ENCODE measurements at places on chromosomes 6 and 20.

- DNase-seq, result no peak
Observed at GRCh38 chr6:3506751-3507383, 50.0 kb upstream of the SLC22A23 start.

DNA sequence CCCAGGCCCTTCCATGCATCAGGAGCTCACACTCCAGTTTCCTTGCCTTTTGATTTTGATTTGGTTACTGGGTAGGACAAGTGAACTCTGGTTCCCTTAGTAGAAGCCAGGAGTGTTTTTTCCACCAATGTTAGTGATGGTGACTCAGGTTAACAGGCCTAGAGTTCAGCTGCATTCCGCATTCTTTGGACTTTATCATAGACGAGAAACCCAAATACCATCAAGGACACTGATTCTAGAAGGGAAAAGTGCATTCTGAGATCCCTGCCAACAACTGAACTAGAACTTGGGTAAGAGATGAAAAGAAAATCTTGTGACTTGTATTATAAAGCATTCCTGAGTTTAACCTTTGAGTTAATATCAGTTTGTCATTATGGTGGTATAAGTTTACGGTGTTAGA is 8.9 kb downstream of the GSS start:
- DNase-seq, result no peak

GRCh38 chr6:43368259-43369160 is 937 bp downstream of the ZNF318 start:
- DNase-seq, result peak; percentile 73

DNA sequence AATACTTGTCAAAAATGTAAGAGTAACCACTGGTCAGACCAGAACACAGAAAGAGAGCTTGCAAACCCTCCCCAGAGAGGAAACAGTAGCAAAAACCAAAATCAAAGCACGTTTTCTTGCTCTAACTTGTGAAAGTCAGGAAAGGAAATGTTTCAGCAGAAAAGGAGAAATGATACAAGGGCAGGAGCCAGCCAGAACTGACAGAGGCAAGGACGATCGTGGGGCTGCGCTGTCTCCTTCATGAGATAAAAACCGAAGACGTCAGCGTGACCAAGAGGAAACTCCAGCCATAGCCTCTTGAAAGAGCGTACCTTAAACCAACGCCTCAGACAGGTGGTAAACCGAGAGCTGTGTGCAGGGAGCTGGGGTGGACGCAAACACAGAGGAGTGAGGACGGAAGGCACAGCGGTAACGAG is 27.5 kb downstream of the LAMA5 start:
- no peak for DNase-seq

DNA sequence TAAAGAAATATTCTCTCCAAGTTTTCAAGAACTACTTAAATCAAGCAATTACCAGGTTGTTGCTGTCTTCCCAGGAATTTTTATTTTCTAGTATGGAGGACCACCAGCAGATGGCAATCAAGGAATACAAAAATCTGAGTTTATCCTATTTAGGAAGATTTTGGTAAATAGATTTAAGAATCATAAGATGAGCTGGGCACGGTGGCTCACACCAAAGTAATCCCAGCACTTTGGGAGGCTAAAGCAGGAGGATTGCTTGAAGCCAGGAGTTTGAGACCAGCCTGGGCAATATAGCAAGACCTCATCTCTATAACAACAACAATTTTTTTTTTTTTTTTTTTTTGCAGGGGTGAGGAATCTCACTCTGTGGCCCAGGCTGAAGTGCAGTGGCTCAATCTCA is 19.3 kb upstream of the SEC63 start:
- no peak for DNase-seq

- DNase-seq, result no peak
Observed at GRCh38 chr20:61847420-61847748, 218.3 kb downstream of the TAF4 start.

DNA sequence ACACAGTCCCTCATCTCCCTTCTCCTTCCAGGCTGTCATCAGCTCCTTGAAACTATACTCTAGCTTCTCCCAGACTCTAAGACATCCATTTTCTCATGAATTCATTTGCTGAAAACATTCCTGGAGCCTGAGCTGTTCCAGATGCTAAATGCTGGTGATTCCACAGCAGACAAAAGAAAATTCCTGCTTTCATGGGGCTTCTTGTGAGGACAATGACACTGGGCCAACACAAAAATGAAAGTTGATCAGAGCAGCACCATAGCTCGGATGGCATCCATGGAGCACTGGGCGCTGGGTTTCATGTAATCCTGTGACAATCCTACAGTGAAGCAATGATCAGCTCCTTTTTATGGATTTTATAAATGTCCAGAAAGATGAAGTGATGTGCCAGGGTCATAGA is 47.4 kb upstream of the STX16 start:
- DNase-seq, result no peak

- DNase-seq, result no peak
Observed at GRCh38 chr6:106512968-106513574, 116.2 kb downstream of the RTN4IP1 start.

- DNase-seq, result no peak
Observed at GRCh38 chr6:78110641-78111040, 457.8 kb downstream of the MEI4 start.

DNA sequence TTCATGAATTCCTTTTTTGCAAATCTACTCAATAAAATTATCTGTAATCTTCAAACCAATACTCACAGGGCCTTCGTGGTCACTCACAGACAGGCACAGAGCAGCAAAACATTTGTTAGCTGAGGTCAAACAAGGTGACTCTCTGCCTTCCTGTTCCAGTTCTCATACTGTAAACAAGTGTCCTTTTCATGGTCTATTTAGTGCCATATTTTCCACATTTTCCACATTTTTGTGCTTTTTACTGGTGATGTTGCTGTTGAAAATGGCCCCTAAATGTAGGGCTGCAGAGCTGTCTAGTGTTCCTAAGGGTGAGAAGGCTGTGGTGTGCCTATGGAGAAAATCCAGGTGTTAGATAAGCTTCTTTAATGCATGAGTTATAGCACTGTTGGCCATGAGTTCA is 133.1 kb upstream of the COL21A1 start:
- DNase-seq, result no peak

GRCh38 chr20:59163631-59164530 is at the start of gene ZNF831:
ZNF831 (plus strand) TSS chr20:59163821; CDS start chr20:59191020, 27,199 bp downstream.
- no peak for DNase-seq

DNA sequence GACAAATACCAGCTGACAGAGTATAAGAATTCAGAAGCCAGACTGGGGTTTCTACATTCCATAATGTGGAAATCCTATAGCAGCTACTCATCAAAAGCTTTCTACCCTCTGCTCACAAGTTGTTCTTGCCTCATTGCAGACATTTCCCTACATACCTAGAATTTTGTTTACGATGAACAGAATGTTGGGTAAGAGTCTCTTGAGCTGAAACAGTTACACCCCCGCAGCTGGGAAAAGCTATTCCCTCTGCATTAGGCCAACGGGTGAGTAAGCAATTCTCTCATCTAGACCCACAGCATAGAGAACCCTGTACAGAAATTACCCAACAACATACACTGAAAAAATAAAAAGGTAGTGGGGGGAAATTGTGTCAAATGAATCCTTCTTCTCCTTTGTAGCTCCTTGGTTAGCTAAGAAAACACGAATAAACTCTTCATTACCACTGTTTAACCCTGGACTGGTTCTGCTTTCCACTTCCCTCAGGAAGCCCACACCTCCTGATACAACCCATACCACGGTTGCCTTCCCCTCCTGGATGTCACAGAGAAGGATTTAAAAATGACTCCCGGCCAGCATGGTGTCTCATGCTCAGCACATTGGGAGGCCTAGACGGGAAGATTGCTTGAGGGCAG is 215.0 kb upstream of the SHLD1 start:
- no peak for DNase-seq

DNA sequence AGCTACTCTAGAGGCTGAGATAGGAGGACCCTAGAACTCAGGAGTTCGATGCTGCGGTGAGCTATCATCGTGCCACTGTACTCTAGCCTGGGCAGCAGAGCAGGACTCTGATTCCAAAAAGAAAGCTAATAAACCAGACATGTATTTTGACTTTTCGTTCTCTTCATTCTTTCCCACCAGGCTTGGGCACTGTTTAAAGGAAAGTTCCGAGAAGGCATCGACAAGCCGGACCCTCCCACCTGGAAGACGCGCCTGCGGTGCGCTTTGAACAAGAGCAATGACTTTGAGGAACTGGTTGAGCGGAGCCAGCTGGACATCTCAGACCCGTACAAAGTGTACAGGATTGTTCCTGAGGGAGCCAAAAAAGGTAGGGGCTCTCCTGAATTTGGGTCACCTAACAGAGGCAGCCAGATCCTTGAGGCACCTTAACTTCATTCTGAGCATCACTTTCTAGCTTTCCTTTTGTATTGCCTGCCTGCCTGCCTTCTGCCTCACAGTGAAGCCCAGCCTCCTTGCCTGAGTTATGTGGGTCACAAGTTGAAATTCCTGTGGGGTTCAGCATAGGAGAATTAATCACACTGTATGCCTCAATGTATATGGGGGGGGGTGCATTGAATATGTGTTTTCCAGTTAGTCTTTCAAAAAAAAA is 3.2 kb downstream of the IRF4 start:
- no peak for DNase-seq

- DNase-seq, result no peak
Observed at GRCh38 chr20:21352703-21353102, 44.6 kb downstream of the NKX2-4 start.

GRCh38 chr20:3716195-3716834 is 3.9 kb upstream of the SIGLEC1 start:
- DNase-seq, result no peak

DNA sequence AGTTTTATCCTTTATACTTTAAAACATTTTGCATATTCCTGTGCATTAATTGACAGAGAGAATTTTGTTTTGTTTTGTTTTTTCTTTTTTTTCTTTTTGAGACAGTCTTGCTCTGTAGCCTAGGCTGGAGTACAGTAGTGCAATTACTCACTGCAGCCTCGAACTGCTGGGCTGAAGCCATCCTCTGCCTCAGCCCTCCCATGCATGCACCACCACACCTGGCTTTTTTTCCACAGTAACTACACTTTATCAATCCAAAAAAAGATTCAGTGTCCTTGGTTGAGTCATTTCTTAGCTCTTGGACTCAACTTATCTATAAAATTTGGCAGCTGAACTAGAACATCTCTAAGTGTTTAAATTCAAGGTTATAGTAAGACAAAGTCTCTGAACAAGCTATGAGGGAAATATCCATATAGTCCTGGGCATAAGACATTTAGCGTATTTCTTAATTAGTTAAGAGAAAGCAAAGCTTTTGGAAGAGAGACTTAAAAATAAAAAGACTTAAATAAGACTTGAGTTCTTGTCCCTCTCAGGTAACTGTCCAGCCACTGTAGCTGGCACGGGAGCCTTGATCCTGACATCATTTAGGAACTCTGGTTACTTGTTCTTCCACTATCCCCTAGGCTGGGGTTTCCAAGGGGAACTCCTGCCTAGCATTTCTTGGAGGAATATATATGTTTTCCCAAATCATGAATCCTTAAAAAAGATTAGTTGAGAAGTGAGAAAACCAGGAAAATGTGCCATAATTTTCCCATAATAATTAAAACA is 300.1 kb downstream of the HACE1 start:
- no peak for DNase-seq

DNA sequence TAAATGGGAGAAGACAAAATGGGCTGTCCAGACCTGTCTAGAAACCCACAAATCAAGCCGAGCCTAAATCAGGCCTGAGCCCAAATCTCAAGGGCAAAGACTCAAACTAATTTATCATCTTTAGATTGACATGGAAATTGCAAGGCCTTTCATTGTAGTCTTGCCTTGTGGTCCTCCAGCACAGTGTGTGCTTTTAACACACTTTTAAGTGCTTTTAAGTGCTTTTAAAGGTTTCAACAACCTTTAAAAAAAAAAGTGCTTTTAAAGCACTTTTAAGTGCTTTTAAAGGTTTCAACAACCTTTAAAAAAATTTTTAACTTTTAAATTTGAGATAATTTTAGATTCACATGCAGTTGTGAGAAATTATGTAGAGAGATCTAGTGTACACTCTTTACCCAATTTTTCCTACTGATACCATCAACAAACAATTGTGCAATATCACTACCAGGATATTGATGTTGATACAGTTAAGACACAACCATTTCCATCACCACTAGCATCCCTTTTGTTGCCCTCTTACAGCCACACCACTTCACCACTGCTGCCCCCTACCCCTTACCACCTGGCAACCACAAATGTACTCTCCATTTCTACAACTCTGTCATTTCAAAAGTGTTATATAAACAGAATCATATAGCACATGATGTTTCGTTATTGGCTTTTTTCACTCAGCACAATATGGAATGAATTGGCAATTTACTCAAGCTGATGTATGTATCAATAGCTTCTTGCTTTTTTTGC is 23.1 kb upstream of the DCBLD1 start:
- no peak for DNase-seq

DNA sequence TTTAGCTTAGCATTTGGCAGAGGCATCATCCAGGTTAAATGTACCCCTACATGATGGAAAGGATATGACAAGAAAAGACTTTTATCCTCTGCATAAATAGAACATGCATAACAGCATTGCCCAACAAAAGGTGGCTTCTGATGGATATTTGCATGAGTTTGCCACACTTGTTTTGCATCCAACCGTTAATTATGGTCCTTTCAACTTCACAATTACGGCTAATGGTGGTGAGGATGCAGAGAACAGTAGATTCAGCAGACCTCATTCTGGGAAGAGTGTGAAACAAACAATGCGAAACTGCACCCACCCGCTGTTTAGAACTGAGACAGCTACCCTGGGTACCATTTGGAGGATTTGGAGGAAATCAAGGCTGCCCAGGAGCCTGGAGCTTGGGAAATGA is 690.9 kb upstream of the CHD6 start:
- DNase-seq, result no peak

DNA sequence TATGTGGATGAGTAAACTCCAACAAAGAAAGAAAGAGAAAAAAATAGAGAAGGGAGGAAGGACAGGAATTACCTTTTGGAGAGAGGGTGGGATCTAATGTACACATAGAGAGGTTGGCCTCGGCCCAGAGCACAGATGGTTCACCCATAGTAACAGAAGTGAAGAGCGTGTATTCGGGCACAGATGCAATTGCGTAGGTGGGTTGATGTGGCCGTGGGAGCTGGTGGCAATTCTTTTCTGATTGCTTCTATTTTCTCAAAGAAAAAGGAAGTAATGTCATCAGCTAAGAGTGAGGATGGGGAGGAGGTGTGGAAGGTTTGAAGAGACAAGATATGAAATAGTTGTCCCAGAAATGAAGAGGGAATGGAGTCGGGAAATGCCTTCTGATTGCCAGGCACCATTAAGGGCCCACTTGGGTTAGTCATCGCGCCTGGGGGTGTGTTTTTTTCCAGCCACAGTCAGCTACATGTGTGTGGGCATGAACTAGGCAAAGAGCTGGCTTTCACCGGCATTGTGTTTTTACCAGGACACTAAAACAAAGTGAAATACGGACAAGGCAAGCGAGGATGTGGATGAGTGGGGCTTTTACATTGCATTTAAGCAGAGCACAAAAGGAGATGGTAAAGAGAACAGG is 158.7 kb downstream of the SYNE1 start:
- no peak for DNase-seq

GRCh38 chr6:169828176-169828575 is 76.8 kb downstream of the ERMARD start:
- DNase-seq, result no peak

DNA sequence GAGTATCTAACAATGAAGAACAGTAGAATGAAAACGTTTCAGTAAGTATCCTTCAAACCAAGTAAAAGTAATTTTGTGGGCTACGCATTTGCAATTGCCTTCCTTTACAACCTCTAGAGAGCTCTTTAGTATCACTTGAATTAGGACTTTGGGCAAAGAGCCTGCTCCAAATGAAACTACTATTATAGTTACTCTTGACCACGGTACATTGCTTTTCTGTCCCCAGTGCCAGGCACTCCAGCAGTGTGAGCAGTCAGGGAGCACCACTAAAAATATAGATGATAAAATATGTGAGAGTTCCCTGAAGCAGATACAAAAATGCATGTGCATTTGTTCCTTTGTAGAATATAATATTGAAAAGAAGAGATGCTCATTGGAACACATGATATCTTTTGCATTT is 450.1 kb upstream of the MANEA start:
- DNase-seq, result no peak

Data from right hindlimb (tissue), 1 donor.